ENCODE measurements at places on chromosomes 2 and 18.

- no peak for DNase-seq
Measured at GRCh38 chr2:212001325-212001724, 537.3 kb downstream of the ERBB4 start.

DNA sequence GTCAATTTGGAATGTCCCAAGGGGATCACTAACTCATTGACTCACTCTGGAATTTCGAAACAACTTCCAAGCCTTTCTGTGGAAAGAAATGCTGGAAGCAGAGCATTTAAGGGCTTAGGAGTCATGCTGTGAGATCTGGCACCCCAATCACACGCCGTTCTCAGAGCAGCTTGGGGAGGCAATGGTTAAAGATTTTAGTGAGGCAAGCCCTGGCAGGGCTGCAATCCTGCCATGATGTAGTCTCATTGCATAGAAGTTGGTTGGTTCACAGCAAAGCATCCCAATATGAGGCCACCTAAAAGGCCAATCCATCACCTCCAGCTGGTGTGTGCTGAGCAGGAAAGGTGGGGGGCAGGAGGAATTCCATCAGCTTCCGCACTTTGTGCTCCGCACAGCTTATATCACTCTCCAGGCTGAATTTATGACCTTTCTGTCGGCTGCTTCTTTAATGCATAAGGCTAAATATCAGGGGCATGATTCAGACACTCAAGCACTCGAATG is 1043.9 kb upstream of the POU3F3 start:
- DNase-seq, result no peak

DNA sequence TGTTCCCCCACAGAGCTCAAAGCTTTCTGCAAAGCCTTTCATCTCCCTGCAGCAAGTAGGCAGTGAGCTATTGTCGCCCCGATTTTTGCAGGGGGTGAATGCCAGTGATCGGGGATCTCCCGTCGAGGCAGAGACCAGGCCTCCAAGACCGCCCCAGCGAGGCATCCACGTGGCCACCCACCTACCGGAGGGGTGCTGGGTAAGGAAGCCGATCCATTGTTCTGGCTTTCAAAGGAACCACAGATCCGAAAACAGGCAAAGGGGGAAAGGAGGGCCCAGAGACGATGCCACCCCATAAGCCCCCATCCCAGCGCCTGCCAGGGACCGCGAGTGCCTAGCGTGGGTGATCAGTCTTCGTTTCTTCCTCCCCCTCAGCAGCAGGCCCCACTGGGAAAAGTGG is 2.4 kb downstream of the ADRA2B start:
- DNase-seq, result no peak

DNA sequence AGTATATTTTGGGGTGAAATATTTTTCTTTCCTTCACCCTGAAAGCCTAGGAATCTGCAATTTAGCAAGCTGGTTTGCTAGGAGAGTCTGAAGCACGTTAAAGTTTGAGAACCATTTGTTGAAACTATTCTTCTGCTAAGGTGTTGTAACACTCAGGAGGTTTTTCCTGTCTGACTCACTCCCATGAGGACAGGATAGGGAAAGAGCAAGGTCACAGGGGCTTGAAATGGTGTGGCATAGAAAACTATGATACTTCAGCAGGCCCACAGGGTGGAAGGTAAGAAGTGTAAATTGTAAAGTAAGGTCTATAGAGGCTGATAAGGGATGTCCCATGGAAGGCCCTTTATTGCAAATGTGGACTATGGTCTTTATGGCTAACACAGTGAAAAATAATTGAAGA is 177.7 kb upstream of the ZC3H15 start:
- DNase-seq, result no peak

- DNase-seq, result no peak
Measured at GRCh38 chr2:97267411-97268074, 154.6 kb downstream of the ANKRD36 start.

DNA sequence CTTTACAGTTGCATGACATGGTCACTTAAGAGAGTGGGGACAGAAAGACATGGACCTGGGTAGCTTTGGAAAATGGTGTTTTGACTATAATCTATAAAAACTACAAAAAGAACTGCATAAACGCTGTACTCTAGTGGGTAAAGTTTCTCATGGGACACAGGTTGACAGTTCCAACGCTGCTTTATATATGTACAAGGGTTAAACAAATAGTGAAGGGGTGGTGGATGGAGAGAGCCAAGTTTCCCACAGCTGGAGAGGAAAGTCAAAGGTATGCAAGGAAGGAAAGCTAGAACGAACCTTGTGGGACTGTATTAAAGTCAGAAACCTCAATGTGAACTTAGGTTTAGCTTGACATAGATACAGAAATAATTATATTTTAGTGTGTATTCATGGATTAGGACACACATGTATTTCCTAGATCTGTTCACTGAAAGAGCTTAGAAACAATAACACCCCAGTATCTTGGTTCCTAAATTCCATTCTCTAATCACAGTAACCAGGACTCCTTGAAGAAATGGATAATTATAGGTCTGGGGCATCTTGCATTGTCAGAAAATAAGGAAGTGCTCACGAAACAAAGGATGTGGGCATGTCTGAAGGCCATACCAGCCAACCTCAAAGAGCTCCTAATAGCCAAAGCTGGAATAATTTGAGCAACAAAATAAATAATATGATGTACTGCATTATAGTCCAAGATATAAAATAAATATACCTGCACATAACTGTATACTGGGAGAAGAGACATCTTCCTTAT is 28.8 kb downstream of the TANC1 start:
- DNase-seq, result no peak

DNA sequence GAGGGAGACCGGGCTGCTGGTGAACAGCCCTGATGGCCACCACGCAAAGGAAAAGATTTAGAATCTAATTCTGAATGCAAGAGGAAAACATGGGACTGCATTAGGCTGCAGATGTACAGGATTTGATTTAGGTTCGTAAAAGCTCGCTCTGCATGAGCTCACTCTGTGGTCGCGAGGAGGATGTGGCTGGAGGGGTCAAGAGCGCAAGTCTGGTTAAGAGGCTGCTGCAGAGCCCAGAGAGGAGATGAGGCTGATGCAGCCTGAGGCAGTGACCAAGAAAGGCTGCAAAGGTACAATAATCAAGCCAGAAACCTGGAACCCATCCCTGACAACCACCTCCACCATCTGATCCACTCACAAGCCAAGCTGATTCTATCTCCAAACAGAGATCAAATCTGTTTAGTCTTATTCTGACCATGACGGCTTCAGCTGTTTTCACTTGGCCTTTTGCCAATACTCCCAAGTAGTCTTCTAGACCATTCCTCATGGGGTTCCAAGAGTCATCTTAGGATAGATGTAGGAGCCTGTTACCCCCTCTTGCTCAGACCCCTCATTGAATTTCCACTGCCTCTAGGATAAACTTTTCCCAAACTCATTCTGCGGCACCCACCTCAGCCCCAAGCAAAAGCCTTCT is 58.9 kb upstream of the ARL4C start:
- DNase-seq, result no peak
